Upper lobe of right lung (tissue), 1 donor: ENCODE measurements at places on chromosomes 1 and 21. TPM values are rescaled to one million over a fixed set of nuclear protein-coding genes. Genes with fewer than 3 reads are reported as not detected.
A peak's percentile ranks its signal among the peaks of the same experiment; 100 is the strongest.

DNA sequence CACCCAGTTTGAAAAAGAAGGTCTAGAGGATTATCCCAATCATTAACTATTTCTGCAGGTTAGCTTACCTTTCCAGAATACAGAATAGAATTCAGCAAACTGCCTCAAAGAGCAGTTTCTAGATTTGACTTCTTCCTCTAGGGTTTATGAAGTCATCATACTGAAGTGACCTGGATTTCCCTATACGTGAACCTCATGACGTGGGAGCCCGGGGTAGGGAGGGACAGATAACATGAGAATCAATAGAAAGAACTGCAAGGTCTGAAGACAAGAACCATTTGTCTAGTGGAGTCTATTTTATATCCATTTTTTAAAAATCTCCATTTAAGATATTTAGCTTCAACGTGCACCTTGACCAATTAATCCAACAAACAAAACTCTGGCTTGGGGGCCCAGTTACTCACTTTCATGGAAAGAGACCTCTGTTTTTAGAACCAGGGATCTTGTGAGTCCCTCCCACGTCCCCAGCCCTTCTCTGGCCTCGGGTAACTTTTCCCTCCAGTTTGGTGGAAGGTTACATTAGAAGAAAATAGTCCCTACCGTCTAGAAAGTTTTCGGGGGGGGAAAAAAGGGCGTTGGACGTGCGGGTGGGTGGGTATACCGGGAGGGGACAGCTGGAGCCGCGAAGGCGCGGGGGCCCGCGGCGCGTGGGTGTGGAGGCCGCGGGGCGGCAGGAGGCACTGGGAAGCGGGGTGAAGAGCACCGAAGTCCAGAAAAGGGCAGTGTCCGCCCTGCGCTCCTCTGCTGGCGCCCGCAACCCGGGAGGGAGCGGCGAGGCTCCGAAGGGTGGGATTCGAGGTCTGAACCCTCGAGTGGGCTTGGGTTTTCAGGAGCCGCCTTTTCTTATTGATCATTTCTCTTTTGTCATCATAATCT, 13.8 kb upstream of the POGZ start:
- no peaks in the 10 kb centered on the region for H3K27me3 ChIP-seq
- DNase-seq = peak; percentile 79
- peak overlapping the region; percentile 70 for H3K4me3 ChIP-seq
- peaks cover 13% of the 10 kb centered on the region for H3K4me1 ChIP-seq
- no peaks in the 10 kb centered on the region for H3K36me3 ChIP-seq

DNA sequence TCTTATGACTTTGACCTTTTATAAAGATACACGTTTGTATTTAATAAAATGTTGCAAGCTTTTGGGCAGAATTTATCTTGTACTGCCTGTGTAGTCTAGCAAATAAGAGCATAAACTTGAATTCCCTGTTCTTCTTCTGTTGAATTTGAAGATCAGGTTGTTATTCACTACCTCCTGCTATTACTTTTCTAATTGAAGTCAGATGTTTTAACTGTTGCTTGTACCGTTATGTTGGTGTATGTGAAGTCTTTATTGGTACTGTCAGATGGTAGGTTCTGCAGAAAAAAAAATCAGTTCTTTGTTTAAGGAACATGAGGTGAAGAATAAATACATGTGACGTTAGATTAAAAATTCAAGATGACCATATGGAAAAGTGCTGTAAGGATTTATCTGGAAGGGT, 69.1 kb downstream of the DYRK1A start:
- no peak overlapping the region for H3K4me3 ChIP-seq
- no peak for DNase-seq
- no peaks in the 10 kb centered on the region for H3K27me3 ChIP-seq
- H3K36me3 ChIP-seq = peaks cover 1% of the 10 kb centered on the region

DNA sequence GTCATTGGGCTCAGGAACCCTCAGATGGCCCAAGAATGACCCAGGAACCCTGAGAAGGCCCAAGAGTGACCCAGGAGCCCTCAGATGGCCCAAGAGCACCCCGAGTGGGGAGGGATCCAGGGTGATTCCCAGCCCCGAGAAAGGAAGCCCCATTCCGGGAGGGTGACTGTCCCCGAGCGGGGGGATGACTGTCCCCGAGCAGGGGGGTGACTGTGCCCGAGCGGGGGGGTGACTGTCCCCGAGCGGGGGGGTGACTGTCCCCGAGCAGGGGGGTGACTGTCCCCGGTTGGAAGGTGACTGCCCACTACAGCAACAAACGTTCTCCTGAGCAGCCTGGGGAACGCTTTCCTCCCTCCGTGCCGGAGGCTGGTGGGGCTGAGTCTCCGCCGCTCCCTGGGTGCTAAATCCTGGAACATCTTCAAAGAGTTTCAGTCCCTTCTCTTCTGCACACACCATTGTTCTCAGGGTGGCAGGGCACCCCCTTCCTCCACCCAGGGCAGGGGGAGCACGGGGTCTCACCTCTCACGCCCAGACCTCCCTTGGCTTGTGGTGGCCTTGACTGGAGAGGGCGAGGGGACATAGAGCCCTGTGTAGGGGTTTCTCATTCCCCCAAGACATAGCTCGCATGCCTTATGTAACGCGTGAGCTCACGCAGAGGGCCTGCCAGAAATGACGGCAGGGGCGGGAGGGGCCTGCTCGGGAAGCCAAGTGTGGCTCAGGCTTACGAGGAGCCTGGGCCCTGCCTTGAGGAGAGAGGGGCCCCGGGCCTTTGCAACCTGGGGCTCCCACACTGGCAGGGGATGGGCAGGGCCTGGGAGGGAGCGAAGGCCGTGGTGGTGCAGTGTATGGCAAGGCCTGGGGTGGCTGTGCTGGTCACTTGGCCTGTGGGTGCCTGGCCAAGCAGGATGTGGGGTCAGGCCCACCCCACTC, 14.3 kb upstream of the SKI start:
- DNase-seq = peak; percentile 88
- H3K27ac ChIP-seq = peak overlapping the region; percentile 96
- no peaks in the 10 kb centered on the region for H3K27me3 ChIP-seq
- peaks cover 40% of the 10 kb centered on the region for H3K4me1 ChIP-seq

- no peak overlapping the region for H3K4me3 ChIP-seq
- no peaks in the 10 kb centered on the region for H3K4me1 ChIP-seq
- DNase-seq = no peak
- no peaks in the 10 kb centered on the region for H3K27me3 ChIP-seq
These were observed 24.7 kb downstream of the TRIM67 start for GRCh38 chr1:231186356-231187115.

- DNase-seq = peak; percentile 53
- H3K36me3 ChIP-seq = peaks cover 67% of the 10 kb centered on the region
- H3K4me1 ChIP-seq = no peaks in the 10 kb centered on the region
- no peaks in the 10 kb centered on the region for H3K27me3 ChIP-seq
- H3K27ac ChIP-seq = no peak overlapping the region
These were observed 11.2 kb downstream of the TMEM9 start for GRCh38 chr1:201142849-201143725.

Gene PERM1
- 0.35 TPM for total RNA-seq

Gene KRTAP19-5
- not detected for total RNA-seq

Gene UTS2
- not detected for total RNA-seq

Gene HSD3B2
- not detected for total RNA-seq

Gene BCL2L15
- total RNA-seq = 1.8 TPM

Gene FBXO2
- 11.2 TPM for total RNA-seq

Gene ARHGAP29
- 66.5 TPM for total RNA-seq
